ENCODE measurements at places on chromosomes 16 and 17.

DNA sequence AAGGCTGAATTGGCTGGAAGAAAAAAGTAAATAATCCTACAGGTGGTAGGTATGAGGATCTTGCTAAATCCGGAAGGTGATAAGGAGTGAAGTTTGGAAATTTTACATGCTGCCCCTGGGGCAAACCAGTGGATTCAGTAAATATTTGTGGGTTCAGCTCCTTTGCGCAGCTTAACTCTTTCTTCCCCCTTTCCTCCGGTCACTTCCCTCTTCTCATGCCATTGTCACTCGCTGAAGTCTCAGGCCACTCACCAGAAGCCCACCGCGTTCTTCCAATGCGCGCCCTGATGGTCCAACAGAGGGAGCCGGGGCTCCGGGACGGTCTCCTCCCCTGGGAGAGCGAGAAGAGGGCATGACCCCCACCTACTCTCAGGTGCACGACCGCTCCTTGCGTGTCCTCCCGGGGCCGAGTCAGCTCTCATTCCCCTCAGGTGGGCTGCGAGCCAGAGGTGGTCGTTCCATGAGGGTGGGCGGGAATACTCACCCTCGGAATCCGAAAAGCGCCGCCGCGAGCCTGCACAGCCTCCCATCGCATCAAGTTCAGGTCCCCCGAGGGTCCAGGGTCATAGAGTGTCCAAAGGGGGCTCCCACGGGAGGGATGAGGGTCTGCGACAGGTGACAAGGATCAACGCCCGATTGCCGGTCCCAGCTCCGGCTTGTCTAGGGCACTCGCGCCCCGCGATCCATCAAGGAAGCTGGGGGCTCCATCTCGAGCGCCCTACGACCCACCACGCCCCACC is 474 bp downstream of the CLN3 start:
- DNase-seq = no peak

DNA sequence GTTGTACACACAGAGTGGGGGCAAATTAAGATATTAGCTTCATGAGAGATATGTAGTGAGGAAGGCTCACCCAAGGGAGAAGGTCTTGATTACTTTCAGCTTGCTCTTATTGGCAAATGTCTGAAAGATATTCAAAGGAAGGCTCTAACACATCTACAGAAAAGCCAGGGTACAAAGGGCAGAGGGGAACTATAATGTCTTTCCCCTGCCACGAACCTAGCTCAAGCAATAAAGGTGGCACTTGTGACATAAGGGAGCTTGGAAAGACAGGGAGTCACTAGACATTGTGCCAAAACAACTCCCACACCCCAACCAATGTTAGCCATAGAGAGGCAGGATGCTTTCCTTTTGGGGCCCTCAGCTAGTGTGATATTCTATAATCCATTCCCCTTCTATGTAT is 52.2 kb upstream of the SOX9 start:
- no peak for DNase-seq

DNA sequence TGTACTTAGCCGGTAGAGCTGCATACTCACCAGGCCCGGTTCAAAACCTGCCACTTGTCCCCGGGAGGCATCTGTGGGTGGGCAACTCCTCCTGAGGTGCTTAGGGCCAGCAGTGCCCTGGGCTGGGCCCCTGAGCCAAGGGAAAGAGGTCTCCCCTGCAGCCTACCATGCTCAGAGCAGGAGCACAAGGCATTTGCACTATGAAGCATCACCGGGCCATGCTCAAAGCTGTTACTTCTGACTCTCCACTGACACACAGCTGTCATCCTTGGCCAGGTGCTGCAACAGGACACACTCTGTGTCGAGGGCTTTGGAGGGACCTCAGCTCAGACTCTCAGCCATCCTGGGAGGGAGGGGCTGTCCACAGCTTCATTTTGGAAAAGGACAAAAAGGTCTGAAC is 37.2 kb downstream of the SLC38A8 start:
- DNase-seq = no peak

- DNase-seq = no peak
Observed at GRCh38 chr17:69690531-69690930, 276.0 kb downstream of the MAP2K6 start.

DNA sequence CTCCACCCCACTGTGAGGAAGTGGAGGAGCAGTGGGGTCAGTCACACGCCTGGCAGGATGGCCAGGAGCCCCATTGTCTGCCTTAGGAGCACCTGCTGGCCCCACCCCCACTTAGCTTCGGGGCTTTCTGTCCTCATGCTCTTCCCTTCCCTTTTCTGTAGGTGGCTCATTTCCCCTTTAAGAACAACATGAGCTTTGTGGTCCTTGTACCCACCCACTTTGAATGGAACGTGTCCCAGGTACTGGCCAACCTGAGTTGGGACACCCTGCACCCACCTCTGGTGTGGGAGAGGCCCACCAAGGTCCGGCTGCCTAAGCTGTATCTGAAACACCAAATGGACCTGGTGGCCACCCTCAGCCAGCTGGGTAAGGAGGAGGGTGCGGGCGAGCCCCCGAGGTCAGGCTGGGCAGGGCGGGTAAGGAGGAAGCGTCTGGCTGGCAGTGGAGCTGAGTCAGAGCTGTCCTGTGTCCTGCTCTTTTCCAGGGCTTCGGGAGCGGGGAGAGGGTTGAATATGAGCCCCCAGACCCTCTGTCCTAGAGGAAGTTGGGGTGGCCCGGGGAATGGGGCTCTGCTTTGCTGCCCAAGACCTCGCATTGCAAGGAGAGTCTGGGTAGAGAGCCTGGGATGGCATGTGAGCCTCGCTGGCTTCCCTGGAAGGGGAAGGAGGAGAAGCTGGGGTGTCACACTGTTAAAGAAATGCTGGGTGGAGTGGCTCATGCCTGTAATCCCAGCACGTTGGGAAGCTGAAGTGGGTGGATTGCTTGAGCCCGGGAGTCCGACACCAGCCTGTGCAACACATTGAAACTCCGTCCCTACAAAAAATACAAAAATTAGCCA is 9.2 kb upstream of the SERPINF1 start:
- DNase-seq = no peak

DNA sequence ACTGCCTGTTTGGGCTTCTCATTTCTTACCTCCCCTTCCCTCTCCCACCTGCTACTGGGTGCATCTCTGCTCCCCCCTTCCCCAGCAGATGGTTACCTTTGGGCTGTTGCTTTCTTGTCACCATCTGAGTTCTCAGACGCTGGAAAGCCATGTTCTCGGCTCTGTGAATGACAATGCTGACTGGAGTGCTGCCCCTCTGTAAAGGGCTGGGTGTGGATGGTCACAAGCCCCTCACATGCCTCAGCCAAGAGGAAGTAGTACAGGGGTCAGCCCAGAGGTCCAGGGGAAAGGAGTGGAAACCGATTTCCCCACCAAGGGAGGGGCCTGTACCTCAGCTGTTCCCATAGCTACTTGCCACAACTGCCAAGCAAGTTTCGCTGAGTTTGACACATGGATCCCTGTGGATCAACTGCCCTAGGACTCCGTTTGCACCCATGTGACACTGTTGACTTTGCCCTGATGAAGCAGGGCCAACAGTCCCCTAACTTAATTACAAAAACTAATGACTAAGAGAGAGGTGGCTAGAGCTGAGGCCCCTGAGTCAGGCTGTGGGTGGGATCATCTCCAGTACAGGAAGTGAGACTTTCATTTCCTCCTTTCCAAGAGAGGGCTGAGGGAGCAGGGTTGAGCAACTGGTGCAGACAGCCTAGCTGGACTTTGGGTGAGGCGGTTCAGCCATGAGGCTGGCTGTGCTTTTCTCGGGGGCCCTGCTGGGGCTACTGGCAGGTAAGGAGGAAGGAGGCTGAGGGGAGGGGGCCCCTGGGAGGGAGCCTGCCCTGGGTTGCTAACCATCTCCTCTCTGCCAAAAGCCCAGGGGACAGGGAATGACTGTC is at the start of gene CD68:
Gene CD68, plus strand, starts transcription at position 638 of the 833 bp plus-strand sequence. Its CDS starts 40 bp downstream, at position 678.
- peak; percentile 60 for DNase-seq

DNA sequence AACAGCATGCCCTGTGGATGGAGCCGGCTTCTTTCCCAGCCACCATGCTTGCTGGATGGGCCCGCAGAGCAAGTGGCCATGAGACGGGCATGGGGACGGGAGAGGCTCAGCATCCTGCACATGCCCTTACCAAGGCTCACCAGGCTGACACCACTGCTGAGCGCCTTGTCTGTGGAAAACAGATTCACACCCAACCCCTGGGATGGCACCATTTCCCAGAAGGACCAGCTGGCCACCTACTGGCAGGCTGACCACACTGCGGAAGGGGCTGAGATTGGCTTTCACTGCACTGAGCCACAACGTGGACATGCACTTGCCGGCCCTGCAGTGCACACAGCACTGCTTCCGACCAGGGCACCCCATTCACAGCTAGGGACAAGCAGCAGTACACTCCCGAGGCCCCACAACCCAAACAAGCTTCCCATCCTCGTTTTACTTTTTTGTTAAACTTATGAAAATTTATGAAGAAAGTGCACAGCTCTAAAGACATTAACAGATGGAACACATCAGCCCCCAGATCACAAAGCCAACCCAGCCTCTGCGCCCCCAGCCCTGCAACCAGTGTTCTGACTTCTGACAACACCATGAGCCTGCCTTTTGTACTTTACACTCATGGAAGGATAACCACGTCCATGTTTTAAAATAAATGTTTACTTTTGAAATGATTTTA is 13.9 kb upstream of the KRTAP17-1 start:
- peak; percentile 8 for DNase-seq

- no peak for DNase-seq
Observed at GRCh38 chr16:51125992-51126391, 25.1 kb downstream of the SALL1 start.

DNA sequence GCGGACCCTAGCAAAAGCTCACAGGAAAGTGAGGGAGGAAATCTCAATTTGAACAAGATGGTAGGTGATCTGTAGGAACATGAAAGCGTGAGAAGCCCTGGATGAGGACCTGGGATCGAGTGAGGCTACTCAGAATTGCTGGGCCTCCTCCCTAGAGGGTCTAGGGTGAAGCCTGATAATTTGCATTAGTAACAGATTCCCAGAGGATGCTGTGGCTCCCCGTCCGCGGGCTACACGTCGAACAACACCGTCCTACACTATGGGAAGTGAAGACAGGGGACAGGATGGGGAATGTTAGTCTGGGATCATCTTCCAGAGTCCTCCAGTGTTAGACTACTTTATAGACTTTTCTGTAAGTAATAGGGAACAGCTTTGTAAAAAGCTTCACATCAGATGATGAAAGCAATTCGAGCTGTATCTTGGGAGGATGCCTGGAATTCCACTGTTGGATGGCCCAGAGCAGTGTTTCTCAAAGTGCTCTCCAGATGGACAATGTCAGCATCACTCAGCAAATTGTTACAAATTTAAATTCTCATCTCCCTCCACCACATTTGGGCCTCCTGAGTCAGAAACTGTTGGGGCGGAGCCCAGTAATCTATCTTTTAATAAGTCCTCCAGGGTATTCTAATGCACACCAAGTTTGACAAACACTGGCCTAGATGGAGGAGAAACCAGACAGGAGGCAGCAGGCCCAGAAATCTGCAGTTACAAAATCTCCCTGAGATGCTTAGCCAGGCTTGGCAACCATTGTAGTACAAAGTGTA is 6.5 kb downstream of the FNDC8 start:
- DNase-seq = peak; percentile 81

All from AG09319 (cell line).